ENCODE measurements at places on chromosomes 5 and 9. TPM values are rescaled to one million over a fixed set of nuclear protein-coding genes. Genes with fewer than 3 reads are reported as not detected.

DNA sequence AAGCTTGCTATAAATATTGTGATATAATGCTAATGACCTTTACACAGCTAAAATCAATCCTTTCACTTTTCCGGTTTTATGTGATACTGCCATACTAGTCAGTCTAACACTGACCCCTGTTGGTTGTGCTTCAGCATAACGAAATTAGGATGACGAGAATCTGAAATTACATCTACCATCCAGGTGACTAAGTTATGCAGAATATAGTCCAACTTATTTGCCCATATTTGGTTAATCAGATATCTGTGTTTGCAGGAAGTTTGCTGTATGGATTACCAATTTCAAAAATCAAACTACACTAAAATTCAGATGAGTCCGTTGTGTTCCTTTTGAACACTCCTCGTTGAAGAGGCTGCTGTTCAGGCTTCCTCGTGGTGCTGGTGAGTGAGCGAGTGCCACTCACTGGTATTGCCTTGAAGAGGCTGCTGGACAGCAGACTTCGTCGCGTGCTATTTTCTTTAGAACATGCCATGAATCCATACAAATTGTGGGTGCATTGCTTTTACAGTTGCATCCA, 32.5 kb downstream of the TENT4A start:
- DNase-seq: no peak

GRCh38 chr5:181121675-181122561, 9.1 kb downstream of the OR2V1 start:
- no peak for DNase-seq

DNA sequence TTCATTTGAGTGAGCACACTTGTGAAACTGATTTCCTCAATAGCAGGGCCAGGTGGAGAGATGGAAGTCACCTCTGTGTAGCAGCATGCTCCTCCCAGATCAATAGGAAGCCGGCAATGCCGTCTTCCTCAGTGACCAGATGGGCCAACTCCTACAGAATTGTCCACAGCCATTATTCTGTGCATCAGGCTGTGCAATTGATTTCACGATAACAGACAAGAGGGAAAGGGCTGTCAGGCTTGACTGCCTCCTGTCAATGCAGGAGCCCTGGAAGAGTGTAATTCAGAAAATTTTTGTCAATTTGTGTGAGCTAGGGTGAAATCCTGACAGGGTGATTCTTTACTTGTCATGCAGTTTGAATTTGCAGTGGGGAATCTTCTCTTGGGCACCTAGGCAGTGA, 838.4 kb upstream of the NUDT12 start:
- DNase-seq: no peak

- no peak for DNase-seq
Observed at GRCh38 chr5:106907979-106908378, 762.8 kb downstream of the EFNA5 start.

DNA sequence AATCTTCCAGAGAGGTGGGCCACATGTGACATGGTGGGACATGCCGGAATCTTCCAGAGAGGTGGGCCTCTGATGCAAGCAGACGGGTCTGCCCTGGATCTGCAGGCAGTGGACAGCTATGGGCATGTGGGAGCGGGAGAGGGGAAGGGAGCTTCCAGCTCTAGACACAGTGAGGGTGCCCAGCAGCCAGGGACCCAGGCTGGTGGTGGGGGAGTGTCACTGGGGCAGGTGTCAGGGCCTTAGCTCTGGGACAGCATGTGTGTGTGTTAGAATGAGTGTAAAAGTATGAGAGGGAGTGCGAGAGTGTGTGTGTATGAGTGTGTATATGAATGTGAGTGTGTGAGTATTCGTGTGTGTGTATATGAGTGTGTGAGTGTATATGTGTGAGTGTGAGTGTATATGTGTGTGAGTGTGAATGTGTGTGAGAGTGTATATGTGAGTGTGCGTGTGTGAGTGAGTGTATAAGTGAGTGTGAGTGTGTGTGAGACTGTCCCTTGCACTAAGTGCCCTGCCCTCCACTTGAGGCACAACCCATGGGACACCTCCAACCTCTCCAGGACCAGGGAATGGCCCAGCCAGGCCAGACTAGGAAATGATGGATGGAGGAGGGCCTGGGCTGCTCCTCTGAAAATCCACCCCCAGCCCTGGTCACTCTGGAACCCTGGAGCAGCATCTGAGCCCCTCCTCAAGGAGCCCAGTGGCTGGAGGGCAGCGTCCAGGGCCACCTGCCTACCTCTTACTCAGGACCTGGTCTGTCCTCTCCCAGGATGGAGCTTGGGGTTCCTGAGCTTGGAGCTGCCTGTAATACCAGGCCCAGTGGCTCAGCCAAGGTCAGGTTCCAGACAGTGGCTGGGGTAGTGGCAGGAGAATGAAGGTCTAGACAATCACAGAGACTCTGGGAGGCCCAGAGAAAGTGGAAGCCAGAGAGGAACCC, 122.2 kb downstream of the C9orf50 start:
- DNase-seq: no peak

- no peak for DNase-seq
Observed at GRCh38 chr5:69048230-69048629, 45.6 kb upstream of the SLC30A5 start.

DNA sequence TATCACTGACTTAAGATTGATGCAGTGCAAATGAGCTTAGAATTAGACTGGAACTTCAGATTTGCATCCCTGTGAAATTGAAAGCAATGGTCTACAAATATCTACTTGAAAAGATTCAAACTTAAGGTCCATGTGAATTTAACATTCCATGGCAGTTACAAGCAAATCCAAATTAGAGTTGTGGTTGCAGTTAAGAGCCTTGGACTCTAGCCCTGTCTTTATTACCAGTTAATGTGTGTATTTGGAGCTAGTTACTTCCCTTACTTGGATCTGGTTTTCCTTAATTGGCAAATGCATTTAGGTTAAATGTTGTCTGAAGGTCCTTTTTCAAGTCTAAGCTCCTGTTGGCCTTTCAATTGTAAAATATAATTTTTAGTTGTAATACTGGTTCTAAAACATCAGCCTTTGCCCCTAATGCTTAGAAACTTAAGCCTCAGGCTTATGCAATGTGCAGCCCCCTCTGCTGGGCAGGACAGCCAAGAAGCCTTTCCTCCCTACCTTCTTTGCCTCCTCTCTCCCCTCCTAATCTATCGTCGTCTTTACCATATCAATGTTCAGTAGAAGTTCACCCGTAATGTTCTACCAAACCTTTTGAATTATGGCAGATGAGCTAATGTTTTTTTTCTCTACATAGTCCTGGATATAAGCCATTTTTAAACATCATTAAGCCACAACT, 59.5 kb downstream of the ERMP1 start:
- no peak for DNase-seq

DNA sequence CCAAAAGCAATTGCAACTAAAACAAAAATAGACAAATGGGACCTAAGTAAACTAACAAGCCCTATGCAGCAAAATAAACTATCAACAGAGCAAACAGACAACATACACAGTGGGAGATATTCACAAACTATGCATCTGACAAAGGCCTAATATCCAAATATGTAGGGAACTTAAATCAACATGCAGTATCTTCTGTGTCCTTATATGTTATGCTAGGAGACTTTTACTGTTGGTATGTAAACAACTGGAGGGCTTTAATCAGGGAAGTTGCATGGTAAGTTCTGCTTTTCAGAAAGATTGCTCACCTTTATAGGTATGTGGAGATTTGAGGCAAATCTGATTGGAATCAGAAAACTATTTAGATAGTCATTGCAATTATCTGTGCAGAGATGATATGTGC, 461.2 kb upstream of the RIOK2 start:
- no peak for DNase-seq

DNA sequence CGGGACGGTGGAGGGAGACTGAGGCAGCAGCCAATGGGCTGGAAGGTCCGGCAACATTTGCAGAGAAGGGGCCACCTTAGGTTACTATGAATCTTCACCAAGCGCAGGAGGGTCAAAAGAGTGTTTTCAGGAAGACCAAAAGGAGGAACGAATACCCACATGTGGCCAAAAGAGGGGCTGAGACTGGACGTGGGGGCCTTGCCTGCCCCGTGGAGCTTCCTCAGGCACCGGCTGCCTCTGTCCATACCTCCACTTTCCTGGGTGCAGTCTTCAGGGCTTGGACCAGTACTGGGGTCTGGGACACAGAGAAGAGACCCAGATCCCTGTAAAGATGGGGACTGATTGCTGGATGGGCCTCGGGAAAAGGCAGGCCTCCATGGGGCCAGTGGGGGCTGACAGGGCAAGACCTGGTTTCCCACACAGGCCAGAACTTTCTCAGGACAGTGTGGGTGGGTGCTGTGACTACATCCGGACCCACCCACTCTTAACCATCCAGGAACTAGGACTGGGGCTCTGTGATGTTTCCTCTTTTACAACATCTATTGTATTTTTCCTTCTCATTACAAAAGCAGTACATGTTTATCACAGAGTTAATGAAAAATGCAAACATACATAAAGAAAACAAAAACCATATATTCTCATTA, 294.7 kb downstream of the ZSWIM6 start:
- no peak for DNase-seq

- DNase-seq: no peak
Observed at GRCh38 chr5:140023611-140024191, 19.4 kb downstream of the NRG2 start.

GRCh38 chr5:150515446-150515845, 7.5 kb downstream of the NDST1 start:
- DNase-seq: no peak

GRCh38 chr9:32677931-32678330, 42.5 kb upstream of the TAF1L start:
- DNase-seq: no peak

The OXCT1 gene
- 33.0 TPM for total RNA-seq

The PCA3 gene
- total RNA-seq: not detected

The PCDHB4 gene
- 2.6 TPM for total RNA-seq

The FUT7 gene
- 0.14 TPM for total RNA-seq

The RNF20 gene
- 70.2 TPM for total RNA-seq

The IL3 gene
- total RNA-seq: not detected

The KCNV2 gene
- total RNA-seq: not detected

The IL5 gene
- total RNA-seq: not detected

The TRPM3 gene
- 1.4 TPM for total RNA-seq

Measured in neural crest cell (in vitro differentiated cells).